ENCODE measurements at places on chromosomes 5 and 9.
A peak's percentile ranks its signal among the peaks of the same experiment; 100 is the strongest.

DNA sequence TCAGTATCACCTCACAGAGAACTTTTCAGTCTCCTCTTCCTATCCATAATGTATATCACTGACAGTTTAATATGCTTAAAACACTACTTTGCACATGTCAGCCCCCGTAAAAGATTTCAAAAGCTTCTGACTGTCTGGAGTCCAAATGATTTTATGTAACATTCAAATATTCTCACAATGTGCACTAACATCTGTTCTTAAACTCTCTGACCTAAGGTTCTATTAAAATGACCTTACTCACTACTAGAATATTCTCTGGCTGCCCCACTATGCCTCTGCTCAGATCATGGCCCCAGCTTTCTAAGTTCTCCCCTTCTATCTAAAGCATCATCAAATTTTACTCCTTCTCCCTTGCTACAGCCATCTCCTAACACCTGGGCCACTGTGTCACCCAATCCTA is 52.5 kb downstream of the AP3B1 start:
- DNase-seq: no peak

GRCh38 chr9:83665580-83666200 is 42.1 kb downstream of the UBQLN1 start:
- DNase-seq: no peak

DNA sequence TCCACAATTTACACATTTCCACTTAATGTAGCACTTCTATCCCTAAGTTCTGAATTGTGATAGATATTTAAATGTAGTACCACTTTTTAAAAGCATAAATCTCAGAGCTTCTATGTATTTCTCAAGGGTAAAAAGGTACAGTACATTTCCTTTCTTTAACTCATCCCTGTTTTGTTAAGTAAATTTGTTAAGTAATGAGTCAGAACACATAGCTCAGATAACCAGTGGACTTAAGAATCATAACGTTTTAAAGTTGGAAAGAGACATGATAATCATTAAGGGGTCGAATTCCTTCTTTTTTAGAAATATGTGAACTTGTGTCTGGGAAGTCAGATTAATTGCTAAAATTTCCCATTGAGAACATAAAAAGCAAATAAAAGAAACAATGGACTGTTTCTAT is 810.2 kb upstream of the NUDT12 start:
- DNase-seq: no peak

- peak; percentile 2 for DNase-seq
Observed at GRCh38 chr5:166961028-166961427, 1330.4 kb upstream of the WWC1 start.

DNA sequence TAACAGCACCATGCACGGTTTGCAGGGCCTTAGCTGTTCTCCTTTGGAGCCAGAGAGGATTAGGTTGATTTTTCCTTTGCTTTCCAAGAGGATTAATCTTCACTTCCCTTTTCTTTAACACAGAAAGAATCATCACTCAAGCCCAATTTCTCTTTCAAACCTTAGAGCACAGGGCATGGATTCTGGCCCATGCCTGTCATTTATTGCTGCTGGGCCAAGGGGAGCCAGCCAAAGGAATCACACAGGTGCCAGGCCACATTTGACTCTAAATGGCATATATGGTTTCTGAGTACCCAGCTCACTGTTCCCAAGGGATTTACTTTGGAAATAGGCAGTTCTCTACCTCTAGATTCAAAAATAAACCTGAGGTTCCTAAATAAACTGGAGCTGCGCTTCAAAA is 58.3 kb downstream of the FBXL7 start:
- no peak for DNase-seq

DNA sequence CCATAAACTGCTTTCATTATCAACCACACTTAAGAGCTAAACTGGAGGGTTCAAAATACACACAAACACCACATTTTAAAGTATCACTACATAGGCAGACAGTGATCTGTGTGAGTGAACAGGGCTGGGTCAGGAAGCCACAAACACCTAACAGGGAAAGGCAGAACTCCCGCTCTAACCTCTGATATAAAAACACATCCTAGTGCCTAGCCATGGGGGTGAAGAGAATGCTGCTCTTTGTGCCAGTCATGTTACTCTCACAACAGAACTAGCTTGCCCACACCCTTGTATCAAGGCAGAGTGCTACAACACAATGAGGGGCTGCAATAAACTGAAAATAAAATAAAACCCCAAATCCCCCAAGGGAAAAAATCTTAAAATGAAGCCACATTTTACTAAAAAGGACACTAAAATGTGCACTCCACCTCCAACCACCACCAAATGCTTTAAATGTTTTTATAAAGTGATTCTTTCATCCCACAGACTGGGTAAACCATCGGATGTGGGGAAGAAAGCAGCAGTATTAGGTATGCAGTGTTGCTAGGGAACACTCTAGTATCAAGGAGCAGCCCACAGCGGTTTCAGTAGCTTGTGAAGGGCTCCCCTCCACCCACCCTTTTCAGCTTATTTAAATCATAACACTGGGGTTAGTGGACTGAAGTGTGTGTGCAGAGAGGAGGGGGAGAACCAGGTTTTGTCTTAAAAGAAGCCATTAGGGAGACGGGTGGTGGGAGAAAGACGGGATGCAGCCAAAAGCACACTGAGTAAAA is 64.5 kb downstream of the TMEM161B start:
- DNase-seq: no peak

DNA sequence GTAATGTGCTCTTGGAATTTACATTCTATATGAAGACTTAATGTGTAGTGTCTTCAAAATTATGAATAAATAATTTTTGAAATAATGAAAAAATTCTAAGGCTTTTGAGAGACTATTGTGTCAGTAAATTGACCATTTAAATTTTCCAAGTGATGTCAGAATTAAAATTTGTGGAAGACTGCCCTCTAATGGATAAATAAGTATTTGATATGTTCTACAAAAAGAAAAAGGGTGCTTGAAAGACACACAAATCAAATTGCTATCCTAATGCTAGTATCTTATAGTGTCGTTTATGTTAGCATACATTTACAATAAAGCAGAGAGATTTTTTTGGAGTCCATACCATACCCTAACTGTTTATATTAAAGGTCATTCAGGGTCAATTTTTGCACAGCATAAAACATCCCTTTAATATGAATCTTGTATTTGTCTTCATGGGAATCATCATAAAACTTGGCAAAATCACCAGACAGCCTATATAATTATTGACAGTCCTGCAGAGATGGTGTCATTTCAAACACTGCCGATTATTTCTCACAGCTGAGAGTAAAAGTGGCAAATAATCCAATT is 120.8 kb upstream of the SLC27A6 start:
- peak; percentile 32 for DNase-seq

DNA sequence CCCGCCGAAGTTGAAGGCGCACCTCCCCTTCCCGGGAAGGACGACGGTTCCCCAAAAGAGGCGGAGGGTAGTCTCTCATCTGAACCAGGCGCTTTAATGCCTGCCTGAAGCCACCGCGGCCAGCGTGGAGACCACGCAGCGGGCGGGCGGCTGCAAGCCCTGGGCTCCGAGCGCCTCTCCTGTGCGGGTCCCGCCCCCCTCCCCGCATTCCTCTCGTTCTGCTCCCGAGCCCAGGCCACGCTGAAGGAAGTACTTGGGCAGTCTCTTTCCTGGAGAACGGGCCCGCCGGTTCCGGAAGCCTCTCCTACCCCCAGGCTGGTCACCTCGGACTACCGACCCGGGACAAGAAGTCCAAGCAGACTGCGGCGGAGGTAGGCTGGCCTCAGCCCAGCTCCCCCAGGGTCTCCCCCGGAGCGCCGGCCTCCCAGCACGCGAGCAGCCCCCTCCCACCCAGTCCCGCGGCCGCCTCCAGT is 571 bp downstream of the PPIC start:
- DNase-seq: no peak

DNA sequence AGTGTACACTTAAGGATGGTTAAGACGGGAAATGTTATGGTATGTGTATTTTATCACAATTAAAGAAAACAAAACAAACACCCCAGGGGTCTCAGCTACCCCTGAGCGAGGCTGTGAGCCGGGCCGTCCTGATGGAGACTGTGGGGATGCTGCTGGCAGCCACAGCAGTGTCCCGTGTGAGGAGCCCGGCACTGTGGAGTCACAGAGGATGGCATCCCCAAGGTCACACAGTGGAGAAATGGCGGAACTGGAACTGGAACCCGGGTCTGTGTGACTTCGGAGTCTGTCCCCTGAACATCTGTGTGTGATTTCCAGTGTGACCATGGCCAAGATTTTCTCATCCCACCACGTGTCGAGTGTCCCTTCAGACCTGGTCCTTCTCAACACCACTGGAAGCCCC is 80.7 kb upstream of the PHYKPL start:
- DNase-seq: no peak

GRCh38 chr5:59173578-59173977 is 590.7 kb downstream of the RAB3C start:
- DNase-seq: no peak

DNA sequence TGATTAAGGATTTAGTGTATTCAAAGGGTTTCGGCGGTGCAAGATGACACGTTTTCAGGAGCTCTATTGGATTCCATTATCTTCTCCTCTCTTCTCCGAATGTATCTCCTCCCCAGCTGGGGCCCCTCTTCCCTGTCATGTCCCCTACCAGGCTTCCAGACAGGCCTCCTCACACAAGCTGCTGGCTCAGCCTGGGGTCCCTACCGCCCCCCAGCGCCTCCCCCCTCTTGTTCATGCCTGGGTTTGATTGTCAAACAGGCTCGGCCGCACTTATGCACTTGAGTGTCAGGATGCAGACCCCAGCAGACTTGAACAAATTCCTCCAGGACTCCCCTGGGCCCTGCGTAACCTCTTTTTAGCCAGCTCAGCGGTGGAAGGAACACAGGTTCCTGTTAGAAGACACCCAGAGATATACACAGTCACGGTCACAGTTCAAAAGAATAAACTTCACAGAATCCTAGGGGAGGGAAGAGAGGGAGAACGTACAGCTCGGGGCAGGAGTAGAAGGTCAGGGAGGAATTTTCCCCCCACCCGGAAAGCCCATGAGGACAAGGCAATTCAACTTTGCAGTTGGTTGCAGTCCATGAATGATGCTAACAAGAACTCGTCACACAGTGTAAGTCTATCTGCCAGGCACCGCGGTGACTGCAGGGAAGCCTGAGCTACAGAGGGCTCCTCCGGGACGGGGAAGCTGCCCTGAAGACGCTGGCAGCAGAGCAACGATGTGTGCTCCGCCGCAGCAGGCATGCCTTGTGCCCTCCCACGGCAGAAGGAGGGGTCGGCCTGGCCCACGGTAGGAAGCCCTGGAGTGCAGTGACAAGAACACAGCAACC is 560.0 kb downstream of the BNC2 start:
- no peak for DNase-seq

DNA sequence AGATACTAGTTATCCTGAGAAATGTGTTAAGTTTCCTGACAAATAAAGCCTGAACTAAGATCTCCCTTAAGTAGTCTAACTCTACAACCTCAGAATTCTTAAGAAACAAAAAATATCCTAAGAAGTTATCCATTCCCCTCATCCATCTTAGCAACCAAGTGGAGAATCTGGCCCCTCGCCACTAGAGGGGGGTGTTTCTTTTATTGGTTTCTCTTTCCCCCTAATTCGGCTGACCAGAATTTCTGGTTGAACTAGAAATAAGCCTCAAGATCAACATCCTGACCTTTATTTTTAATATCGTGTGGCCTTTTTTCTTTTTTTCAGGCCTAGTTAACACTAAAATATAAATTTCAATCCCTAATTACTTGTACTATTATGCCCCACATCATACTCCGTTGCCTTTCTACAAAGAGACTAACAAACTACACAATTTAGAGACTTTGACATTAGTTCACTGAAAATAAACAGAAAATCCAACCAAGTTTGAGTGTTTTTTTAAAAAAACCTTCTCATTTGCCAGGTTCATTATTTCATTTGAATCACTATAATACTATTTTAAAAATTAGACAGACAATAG is 14.3 kb upstream of the NR4A3 start:
- DNase-seq: peak; percentile 16

DNA sequence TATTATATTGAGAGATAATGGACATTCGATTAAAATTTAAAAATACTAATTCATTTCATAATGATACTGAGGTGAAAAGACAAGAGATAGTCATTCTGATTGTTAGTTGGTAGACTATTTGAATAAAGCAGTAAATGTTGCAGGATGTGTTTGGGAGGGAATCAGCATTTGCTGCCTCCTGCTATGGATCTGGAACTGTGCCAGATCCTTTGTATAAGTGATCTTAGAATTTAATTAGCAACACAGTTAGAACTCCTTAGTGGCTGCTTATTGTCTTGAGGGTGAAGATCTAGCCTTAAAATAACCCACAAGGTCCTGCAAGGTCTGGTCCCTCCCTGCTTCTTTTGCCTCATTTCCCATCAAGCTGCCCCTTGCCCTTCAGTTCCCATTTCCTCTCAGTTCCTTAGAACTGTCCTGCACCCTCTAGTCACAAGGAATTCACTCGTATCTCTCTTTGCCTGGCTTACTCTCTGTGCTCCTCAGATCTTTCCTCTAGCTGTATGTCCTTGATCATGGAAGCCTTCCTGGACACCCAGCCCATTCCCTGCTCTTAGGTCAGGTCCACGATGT is 12.5 kb downstream of the LECT2 start:
- DNase-seq: no peak

GRCh38 chr9:107789001-107789700 is 299.6 kb upstream of the KLF4 start:
- DNase-seq: no peak

GRCh38 chr5:59645380-59645779 is 248.1 kb downstream of the PDE4D start:
- no peak for DNase-seq

GRCh38 chr5:42970636-42971559 is 69.2 kb downstream of the ANXA2R start:
- DNase-seq: no peak

DNA sequence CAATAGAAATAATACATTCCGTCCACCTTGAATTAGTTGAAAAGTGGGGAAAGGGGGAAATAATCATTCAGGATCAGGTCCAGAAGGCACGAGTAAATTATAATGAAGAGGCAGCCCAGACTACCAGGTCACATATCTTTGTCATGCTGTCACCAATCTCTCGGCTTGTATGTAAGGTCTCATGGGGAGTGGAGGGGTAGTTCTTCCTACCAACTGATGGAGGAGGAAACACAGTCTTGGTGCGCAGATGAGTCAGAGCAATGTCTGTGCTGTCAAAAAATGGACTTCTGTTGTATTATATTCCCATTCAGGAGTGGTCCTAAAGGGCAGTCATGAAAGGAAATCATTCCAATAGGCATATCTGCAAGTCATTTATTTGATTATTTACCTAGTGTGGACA is 164.2 kb upstream of the PTGER4 start:
- DNase-seq: no peak

- DNase-seq: no peak
Observed at GRCh38 chr5:119439140-119439631, 13.1 kb upstream of the HSD17B4 start.
